ENCODE measurements at places on chromosomes 12 and 14.

- no peak for DNase-seq
Observed at GRCh38 chr12:34297790-34298164, 275.5 kb downstream of the ALG10 start.

GRCh38 chr12:457676-458075, 2.1 kb upstream of the B4GALNT3 start:
- DNase-seq, result no peak

DNA sequence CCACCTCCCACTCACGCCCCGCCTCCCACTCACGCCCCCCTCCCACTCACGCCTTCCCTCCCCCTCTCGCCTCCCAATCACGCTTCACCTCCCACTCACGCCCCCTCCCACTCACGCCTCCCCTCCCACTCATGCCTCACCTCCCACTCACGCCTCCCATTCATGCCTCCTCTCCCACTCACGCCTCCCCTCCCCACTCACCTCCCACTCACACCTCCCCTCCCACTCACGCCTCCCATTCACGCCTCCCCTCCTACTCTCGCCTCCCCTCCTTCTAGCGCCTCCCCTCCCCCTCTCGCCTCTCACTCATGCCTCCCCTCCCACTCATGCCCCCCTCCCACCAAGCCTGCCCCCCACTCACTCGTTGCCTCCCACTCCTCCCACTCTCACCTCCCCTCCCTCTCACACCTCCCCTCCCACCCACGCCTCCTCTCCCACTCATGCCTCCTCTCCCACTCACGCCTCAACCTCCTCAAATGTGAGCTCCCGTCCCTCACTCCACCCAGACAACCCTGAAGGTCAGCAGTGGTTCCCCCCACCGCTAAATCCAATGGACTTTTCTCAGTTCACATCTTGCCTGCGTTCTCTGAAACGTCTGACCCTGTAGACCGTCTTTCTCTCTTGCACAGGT, 39.8 kb downstream of the TMEM63C start:
- no peak for DNase-seq

GRCh38 chr12:5723071-5723470, 222.0 kb downstream of the ANO2 start:
- no peak for DNase-seq

GRCh38 chr14:95490727-95491451, 25.6 kb downstream of the SYNE3 start:
- no peak for DNase-seq

Data from hypothalamus (tissue), 51 donors.